ENCODE measurements at places on chromosomes 1 and 21.

DNA sequence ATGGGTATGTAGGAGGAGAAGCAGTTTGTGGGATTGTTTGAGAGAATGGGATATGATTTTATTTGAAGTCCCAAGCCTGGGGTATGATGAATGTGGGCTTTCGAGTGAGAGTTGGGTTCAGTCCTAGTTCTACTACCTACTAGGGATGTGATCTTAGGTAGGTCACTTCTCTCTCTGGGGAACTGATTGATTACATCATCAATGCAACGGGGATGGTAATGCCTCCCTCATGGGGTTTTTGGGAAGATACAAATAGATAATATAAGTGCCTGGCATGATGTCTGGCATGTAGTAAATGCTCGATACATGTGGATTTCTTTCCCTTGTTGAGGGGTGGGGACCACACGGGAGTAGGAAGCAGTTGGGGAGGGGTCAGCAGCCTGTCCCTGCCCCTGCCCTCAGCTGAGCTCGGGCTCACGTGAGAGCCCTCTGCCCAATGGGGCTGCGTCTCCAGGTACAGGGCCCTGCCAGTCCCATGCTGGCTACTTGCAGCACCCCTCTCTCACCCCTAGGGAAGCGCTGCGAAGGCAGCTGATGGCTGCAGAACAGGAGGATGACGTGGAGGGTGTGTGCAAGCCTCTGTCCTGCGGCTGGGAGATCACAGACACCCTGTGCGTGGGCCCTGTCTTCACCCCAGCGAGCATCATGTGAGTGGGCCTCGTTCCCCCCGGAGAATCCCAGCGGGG lies 38.7 kb downstream of the AZIN2 start:
- no peak for DNase-seq

GRCh38 chr21:31343680-31344480 lies at the start of gene TIAM1:
Gene TIAM1, minus strand, starts transcription at chr21:31344261. Its CDS starts 77,289 bp downstream, at chr21:31266972.
- peak; percentile 65 for DNase-seq

DNA sequence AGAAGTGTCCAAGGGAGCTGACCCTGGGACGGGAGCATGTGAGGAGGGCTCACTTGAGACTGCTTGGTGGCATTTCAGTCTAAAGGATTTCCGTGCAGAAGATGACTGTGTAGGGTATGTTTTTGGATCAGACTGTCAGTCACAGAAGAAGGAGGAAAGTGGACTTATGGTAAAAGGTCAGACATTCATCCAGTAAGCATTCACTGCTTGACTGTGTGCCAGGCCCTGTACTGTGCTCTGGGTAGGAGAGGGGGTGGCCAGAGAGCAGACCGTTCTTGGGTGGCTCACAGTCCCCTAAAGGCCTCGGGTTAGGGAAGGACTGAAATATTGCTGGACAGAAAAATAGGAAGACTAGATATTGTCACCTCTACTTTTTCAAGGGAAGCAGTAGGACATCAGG lies 2.1 kb upstream of the SERINC2 start:
- DNase-seq = no peak

GRCh38 chr1:224558904-224559303 lies 57.2 kb upstream of the CNIH3 start:
- no peak for DNase-seq

DNA sequence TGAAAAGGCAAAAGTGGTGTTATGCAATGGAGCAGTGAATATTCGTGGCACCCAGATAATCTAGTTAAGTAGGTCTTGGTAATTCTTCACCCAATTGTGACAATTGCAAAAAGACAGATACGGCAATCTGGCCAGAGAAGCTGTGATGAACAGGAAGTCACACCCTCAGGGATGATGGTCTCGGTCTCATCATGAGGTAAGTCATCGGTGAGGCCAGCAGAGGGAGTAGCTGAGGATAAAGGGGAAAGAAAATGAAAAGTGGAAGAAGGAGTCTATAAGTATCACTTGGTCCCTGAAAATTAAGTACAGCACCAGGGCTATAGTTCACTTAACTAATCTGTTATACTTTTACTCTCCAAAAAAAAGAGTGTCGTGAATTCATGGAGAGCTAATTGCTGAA lies 258.8 kb upstream of the NCAM2 start:
- DNase-seq = no peak

DNA sequence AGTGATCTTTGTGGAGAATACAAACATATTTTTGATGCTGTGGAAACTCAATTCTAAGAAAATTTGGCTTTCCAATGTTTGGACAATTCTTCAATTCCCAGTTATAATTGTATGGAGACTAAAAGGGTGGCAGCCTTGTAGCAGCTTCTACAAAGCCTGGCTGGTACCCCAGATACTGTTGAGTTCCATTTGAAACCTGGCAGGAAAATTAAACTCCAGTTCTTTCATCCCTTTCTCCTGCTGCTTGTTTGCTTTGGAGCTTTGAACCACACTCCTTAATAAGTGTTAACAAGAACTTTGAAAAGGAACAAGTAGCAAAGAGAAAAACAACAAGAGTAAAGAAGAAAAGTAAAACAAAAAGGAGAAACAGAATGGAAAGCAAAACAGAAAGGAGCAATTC lies 172.6 kb upstream of the ADAMTS5 start:
- DNase-seq = no peak

- peak; percentile 41 for DNase-seq
These were observed 32.7 kb upstream of the ETV3 start for GRCh38 chr1:157170677-157171515.

GRCh38 chr1:114387010-114387360 lies 124.0 kb downstream of the TRIM33 start:
- no peak for DNase-seq

GRCh38 chr21:45719177-45719802 lies 75.8 kb downstream of the PCBP3 start:
- no peak for DNase-seq

GRCh38 chr1:221286399-221286798 lies 407.2 kb downstream of the HLX start:
- no peak for DNase-seq

DNA sequence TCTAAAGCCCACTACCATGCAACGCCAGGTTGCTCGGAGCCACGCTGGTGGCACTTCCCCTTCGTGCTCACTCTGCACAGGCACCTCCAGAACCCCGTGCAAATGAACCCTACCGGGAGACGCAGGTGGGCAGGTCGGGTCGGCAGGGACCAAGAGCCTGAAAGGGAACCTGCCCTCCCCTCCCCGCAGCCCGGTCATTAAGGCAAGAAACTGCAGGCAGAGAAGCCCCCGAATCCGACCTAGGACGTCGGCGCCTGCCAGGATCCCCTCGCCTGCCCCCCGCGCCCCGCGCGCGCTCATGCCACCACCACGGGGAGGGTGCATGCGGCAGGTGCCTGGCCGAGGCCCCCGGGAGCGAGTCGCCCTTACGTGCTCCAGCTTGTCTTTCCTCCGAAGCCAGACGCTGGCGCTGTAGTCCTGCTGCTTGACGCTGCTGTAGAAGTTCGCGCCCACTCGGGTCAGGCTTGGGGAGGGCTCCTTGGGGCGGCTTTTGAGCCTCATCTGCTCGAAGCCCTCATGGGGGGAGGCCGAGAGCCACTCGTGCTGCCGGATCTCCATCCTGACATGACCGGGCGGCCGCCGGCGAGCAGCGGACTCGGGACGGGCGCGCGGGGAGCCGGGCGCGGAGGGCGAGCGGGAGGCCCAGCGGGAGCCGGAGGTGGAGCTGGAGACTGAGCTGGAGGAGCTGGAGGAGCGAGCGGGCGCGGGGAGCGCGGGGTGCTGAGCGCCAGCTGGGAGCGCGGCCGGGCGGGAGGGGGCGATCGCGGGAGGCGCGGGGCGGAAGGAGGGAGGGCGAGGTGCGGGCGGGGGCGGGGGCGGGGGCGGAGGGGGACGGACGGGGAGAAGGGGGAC lies 552 bp downstream of the PLD5 start:
- no peak for DNase-seq

DNA sequence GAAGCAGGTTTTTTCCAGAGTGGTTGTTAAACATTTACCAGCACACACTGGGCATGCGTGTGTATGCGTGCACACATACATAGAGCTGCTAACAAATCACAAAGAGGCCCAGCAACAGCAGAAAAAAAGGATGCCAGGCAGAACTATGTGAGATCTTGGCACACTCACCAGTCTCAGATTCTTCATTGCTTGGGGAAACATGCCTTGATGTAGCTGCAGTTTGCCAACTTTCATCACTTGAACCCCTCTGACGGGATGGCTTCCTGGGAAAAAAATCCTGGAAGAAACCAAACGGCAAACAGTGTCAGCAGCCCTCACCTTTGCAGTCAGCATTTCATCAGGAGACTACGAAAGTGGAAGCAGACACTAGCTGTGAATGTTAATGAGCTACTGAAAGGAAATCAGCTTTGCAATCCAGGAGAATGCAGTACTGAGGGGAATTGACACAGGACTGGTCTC lies 609.1 kb downstream of the KIF26B start:
- no peak for DNase-seq

DNA sequence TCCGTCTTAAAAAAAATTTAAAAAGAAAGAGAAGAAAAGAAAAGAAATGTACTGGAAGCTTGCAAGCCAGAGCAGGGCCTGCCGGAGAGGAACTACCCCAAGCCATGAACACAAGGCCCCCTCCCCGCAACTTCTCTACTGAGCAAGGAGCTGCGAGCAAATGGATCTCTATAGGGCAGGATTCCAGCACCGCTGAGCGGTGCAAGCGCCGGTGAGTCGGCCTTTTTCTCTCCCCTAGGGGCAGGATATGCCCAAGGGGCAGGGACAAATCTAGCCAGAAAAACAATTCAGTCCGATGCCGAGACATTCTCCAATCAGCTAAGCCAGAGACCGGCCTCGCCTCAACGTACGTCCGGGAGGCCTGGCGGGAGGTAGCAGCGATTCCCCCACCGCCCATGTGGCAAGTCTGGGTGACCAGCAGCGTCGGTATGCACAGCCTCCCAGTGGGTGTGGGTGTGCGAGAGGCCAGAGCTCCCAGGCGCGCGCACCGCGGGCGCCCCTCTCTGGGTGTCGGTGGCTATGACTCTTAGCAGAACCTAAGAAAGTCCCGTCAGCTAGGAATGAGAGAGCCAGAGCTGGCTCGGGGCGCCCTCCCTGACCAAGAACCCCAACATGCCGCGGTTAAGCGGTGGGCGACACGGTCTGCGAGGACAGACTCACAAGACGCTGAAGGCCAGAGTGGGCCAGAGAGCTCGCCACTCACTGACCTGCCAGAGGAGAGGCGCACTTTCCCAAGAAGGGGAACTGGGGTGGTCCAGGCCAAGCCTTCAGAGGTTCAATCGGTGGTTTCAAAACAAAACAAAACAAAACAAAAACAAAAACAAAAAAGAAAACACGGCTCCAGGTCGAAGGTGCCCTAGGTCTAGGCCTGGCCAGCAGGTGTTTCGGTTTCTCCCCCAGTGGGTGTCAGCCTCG lies 1.9 kb downstream of the CSMD2 start:
- DNase-seq = peak; percentile 3

- no peak for DNase-seq
These were observed 57.4 kb upstream of the PRRC2C start for GRCh38 chr1:171427852-171428471.

DNA sequence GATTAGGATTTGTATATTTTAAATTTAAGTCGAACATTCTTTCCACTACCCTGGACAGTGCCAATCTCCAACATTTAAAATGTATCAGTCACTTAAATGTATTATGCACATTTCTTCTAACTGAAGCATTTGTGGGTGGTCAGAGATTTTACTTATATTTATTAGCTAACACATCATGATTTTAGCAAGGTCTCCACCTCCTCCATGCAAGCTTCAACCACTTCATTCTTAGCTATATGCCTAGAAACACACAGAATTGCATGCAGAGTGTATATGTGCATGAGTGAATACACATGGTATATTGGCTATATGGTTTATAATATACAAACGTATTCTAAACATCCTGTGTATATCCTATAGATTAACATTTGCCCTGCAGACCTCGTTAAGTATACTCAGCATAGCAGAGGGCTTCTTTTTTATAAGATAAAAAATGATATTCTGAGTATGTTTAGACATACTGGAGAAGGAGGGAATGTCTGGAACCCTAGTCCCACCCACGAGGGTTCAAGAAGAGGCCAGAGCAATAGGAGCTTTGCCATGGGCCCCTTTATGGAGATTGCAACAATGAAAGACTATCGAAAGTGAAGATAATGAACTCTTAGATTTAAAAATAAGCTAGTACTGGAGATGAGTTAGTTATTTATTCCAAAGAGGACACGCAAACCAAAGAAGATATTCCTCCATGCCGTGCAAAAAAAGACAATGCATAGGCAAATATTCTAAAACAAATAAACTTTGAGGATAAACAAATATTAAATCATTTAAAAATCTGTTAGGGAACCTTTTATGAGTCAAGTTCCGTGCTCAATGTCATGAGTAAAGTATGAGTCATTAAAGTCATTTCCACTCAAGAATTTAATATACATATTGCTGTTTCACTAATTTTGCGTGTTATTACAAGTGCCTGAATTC lies 480.4 kb downstream of the SIPA1L2 start:
- no peak for DNase-seq

DNA sequence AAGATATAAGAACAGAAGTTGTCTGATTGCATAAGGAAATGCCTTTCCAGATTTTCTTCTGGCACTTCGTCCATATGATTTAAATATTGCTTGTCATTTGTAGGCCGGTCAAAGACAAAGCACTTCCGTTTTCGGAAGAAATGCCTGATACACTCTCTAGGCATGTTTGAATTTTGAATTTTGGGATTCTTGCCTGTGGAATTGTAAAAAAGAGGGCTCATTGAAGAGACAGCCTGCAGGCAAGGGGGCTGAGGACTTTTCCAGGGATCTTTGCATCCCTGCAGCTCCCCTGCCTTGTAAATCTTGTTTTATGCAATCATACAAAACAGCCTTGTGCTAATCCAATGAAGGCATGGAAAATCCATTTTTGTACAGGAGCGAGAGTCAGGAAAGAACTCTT lies 7.4 kb downstream of the GBP4 start:
- DNase-seq = no peak

GRCh38 chr1:157671895-157672294 lies 28.7 kb downstream of the FCRL3 start:
- no peak for DNase-seq

- DNase-seq = no peak
These were observed 11.1 kb downstream of the CERS2 start for GRCh38 chr1:150963321-150964163.

DNA sequence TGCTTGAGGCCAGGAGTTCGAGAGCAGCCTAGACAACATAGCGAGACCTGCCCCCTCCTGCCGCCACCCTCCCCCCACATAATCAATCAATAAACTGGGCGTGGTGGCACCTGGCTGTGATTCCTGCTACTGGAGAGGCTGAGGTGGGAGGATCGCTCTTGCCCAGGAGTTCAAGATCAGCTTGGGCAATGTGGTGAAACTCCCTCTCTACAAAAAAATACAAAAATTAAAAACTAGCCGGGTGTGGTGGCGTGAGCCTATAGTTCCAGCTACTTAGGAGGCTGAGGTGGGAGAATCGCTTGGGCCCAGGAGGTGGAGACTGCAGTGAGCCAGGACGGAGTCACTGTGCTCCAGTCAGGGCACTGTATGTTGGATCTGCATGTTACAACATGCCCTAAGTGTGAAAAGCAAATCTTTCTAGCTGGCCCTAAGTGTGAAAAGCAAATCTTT lies 7.0 kb upstream of the MDM4 start:
- no peak for DNase-seq

GRCh38 chr1:50047916-50048694 lies 24.4 kb upstream of the AGBL4 start:
- no peak for DNase-seq
